ENCODE measurements at places on chromosomes 5 and 9.

GRCh38 chr5:88680253-88681132 lies 202.5 kb downstream of the MEF2C start:
- no peak for DNase-seq

DNA sequence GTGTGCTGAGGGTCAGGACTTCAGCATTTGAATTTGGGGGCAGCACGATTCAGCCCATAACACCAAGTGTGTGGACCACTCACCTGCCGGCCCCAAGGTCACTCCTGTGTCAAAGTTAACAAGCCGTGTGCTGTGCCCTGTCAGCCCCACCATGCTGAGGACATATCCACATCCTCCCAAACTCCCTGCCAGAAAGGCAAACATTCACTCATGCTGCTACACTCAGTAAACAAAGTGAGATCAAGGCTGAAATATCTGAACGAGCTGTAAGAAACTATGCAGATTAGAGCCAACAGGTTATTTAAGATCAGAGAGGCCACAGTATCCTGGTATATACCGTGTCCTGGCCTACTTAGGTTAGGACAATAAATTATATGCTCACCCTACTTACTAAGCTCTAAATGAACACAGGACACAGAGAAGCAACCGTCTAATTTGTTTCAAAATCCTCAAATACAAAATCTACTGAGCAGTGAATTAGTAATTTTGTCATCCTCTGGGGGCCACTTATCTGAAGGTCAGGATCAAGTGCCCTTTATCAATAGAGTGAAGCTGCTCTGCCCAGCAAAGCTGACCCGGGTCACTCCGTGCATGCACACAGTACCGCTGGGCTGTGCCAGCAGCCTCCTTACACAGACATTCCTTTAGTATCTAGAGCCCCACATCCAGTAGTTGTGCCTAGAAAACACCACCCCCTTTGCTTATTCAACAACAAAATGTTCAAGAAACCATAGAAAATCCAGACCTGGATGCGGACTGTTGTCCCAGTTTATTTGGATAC lies 28.2 kb downstream of the RETREG1 start:
- no peak for DNase-seq

GRCh38 chr9:99069546-99069945 lies 35.4 kb upstream of the TGFBR1 start:
- no peak for DNase-seq

- no peak for DNase-seq
Observed at GRCh38 chr9:36056896-36057295, 20.2 kb downstream of the RECK start.

GRCh38 chr9:99366621-99367020 lies 144.5 kb downstream of the SEC61B start:
- DNase-seq, result no peak

DNA sequence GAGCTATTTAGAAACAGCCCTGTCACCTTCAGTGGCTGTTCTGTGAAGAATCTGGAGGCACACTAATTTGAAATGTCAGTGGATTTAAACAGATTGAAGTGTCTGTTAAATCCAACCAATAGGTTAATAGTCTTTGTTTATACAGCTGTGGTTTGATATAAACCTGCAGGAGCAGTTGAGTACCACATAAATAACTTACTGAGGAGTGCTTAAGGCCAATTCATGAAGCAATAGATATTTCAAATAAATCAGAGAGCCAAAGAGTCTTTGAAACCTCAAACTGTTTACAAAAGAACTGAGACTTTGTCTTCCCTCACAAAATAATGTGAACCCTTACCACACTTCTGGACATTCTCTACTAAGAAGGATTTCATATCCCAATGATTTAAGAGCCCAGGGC lies 111.9 kb downstream of the FEM1C start:
- DNase-seq, result no peak

GRCh38 chr5:93164690-93165089 lies 416.3 kb downstream of the NR2F1-AS1 start:
- DNase-seq, result no peak

GRCh38 chr5:66864240-66864884 lies 268.2 kb downstream of the MAST4 start:
- DNase-seq, result no peak

DNA sequence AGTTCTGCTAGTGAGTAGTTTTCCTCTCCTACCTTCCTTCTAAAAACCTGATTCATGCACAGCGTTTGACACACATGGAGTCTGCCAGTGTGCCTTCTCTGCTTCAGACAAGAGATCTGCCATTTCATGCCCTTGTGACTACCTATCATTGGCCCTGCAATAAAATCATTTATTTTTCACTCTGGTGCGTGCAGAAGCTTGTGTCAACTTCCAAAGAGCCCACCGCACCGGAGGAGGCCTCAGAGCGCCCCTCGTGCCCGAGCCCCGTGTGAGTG lies 13.7 kb downstream of the HNRNPH1 start:
- no peak for DNase-seq

DNA sequence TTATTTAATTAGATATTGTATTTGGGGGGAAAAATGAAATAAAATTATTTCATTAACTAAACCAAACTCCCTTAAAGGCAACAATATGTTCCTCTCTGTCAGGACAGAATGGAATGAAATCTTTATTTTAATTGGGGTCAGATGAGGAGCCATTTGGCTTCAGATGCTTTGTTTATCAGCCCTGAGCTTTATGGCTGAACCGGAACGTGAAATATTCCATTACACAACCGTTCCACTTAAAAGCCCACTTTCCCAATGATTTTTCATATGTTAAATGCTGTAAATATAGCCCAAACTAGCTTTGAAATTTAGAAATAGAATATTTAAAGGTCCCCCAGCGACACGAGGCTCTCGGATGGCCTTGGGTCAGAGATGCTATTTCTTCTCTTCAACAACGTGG lies 149.5 kb downstream of the CRB2 start:
- DNase-seq, result no peak

GRCh38 chr9:72396247-72397091 lies 31.5 kb upstream of the ZFAND5 start:
- DNase-seq, result no peak

DNA sequence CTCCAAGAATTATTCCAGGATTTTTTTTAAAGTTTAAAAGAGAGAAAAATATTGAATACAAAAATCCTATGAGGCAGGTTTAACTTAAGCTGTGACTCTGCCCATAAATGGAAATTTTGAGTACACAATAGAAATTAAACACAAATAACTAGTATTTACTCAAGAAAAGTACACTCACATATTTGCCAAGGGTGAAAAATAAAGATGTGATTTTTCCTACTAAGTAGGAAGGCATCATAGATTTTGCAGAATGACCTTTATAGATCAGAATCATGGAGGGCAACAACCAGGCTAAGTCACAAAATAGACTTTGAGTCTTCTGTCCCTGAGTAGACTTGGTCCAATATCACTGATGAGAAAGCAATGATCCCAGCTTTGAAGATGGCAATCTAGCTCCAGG lies 102.7 kb upstream of the SLC12A2 start:
- DNase-seq, result no peak

GRCh38 chr5:132777209-132778069 lies at the start of gene SEPTIN8:
Gene SEPTIN8 (minus strand): TSS chr5:132777239. CDS start chr5:132777137, 102 bp downstream.
- DNase-seq, result no peak

DNA sequence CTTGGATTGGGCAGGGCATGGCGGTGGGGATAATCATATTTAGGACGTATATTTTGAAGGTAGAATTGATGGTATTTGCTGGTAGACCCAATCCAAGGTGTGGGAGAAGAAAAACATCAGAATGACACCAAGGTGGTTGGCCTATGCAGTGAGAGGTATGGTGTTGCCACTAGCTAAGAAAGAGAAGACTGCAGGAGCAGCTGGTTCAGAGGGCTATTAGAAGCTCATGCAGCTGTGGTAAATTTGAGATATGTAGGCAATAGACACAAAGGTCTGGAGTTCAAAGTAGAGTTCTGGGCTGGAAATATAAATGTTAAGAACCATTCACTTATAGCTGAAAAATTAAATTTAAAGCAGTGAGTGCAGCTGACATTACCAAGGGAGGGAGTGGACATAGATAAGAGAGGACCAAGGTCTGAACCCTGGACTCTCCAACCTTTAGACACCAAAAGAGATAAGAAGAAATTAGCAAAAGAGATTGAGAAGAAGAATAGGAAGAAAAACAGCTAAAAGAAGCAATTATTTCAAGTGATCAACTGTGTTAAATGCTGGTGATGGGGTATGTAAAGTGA lies 74.7 kb upstream of the FAM169A start:
- DNase-seq, result no peak

GRCh38 chr9:14515571-14516198 lies 177.5 kb downstream of the ZDHHC21 start:
- no peak for DNase-seq

DNA sequence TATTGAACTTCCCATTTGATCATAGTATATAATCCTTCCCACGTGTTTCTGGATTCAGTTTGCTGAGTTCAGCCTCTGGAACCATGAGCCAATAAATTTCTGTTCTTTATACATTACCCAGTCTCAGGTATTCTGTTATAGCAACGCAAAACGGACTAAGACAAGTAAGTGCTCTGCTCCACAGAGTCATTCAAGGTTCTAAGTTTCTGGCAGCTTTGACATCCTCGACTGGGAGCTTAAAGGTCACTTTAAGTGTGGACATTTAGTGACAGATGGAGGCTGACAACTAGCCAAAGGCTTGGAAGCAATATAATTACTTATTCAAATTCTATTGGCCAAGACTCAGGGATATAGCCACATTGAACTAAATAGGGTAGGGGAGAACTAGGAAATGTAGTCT lies 177.7 kb upstream of the RASEF start:
- DNase-seq, result no peak

GRCh38 chr5:134141331-134142050 lies 27.0 kb downstream of the TCF7 start:
- no peak for DNase-seq

- no peak for DNase-seq
Observed at GRCh38 chr5:306011-306805, 15.3 kb upstream of the AHRR start.

GRCh38 chr5:31007672-31008071 lies 185.8 kb upstream of the CDH6 start:
- no peak for DNase-seq

- no peak for DNase-seq
Observed at GRCh38 chr9:4569101-4569500, 78.8 kb downstream of the SLC1A1 start.

DNA sequence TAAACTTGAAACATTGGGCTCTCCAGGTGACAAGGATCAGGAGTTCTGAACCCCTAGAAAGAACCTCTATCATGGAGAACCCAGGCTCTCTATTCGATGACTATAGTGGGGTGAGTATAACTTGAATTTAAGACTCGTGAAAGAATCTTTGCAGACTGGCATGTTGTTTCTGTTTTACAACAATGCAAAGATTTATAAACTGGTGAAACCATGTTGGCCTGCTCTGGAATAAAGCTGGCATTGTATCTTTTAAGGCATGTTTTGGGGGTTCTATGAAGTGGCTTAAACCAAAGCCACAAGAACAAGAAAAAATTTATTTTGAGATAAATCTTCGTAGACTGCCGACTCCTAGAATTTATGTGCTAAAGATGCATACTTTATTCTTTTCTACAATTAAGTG lies 9.8 kb upstream of the GDNF start:
- DNase-seq, result no peak

GRCh38 chr9:5278486-5278885 lies 26.0 kb downstream of the RLN2 start:
- DNase-seq, result no peak

DNA sequence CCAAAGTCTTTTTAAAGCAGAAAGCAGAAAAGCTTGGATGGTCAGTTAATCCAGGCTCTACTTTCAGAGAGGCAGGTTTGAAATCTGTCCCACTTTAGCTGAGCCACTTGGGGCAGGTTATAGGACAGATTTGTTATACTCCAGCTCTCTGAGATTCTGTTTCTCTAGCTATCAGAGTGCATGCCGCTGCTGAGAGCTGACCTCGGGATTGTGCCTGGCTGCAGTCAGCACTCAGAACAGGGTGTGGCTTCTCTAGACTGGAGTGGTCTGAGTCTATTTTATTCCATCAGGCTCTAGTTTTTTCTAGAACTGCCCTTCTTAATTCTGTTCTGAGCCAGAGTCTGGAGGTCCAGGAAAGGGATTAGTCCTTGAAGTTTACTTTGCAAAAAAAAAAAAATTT lies 67.7 kb downstream of the NDFIP1 start:
- no peak for DNase-seq

- no peak for DNase-seq
Observed at GRCh38 chr5:6434731-6435130, 13.9 kb upstream of the UBE2QL1 start.
